ENCODE measurements at places on chromosomes 2 and 18.
A peak's percentile ranks its signal among the peaks of the same experiment; 100 is the strongest.

DNA sequence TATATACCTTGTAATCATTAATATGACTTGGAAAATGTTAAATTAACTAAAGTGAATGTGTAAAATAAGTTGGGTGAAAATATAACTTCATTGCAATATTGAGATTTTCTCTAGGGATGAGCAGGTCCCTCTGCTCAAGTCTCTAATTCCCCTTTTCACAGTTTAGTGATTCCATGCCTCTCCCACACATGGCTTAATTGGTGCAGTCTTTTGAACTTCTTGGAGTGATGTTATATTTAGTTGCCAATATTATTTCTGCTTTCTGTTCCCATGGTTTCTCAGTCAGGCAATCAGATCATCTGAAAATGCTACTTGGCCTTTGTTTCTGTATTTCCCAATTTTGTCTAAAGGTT is 233.7 kb upstream of the SPOPL start:
- DNase-seq: no peak

DNA sequence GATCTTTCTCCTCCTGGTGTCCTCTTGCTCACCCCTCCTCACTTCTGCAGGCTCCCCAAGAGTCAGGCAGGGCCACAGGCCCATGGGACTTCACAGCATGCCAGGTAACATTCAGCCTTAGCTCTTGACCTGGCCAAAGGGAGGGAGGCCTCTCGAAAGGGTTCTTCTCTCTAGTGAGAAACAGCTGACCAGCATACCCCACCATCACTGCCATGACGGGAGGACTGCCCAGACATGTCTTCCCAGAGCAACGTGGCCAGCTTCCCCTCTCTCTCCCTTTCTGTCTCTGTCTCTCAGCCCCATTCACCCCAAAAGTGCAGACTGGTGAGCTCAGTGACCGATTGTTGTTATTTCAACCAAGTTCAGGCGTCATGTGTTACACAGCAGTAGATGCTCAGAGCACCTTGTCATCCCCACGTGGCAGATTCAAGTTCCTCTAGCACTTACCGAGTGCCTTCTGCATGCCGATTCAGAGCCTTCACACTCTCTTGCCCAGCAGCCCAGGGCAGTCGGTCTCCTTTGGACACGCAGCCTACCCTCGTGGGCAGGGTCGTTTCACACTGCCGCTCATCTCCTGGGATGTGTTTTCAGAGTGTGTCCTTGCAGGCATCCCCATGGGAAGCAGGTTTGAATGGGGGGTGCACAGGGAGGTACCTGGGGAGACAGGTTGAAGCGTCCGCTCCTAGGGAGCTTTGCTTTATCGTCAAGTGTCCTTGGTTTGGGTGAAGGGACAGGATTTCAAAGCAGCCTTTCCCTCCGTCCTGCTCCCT is 259.9 kb downstream of the NDUFA10 start:
- no peak for DNase-seq

DNA sequence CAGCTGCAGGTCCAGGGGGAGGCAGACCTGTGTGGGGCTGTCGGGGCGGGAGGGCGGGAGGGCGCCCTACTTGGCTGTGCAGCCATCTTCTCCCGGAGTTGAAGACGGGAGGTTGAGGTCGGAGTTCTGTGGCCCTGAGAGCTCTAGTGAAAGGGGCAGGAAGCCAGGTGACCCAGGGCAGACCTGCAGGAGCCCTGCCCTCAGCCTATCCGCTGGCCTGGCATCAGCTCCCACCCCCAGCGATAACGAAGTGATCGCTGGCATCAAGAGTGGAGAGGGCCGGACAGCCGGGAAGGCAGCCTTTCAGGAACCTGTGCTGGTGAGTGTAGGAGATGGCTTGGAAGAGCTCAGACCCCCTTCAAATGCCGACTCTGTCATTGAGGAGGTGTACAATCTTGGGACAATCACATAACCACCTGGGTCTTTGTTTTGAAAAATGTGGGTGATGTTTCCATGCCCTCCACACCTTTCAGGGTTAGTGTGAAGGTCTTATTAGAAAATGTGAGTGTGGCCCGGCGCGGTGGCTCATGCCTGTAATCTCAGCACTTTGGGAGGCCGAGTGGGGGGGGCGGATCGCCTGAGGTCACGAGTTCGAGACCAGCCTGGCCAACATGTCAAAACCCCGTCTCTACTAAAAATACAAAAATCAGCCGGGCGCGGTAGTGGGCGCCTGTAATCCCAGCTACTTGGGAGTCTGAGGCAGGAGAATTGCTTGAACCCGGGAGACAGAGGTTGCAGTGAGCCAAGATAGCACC is 1.3 kb downstream of the ARHGEF4 start:
- DNase-seq: no peak

- DNase-seq: no peak
These were observed 41.2 kb downstream of the HADHB start for GRCh38 chr2:26285931-26286330.

- no peak for DNase-seq
These were observed 157.2 kb downstream of the RNF152 start for GRCh38 chr18:61735564-61736102.

- DNase-seq: no peak
These were observed 16.5 kb downstream of the SLC4A3 start for GRCh38 chr2:219643788-219644398.

- DNase-seq: no peak
These were observed 216.5 kb upstream of the SLC8A1 start for GRCh38 chr2:40668425-40668824.

- DNase-seq: no peak
These were observed 108.2 kb downstream of the GAREM1 start for GRCh38 chr18:32362484-32362883.

DNA sequence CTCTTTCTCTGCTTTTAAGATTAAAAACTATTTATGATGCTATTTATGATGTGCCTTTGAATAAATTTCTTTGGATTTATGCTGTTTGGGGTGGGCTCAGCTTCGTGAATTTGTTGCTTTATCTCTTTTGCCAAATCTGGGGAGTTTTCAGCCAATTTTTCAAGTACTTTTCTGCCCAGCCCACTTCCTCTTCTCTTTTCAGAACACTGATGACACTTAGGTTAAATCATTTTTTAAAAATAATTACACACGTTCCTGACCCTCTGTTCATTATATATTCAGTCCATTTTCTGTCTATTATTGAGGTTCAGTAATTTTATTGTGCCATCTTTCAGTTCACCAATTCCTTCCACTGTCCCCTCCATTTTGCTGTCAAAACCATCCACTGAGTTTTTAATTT is 14.8 kb upstream of the BCL2L11 start:
- DNase-seq: no peak

DNA sequence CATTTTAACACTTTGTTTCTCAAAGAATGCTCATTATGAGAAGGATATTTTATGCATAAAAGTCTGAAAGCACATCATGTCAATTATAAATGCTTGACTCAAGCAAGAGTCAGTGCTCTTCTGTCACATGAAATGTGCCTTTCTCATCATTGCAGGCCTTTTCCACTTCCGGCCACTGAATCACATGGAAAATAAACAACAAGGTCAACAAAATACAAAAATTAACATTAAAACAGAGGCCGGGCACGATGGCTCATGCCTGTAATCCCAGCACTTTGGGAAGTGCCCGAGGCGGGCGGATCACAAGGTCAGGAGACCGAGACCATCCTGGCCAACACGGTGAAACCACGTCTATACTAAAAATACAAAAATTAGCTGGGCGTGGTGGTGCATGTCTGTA is 480.6 kb downstream of the SPAG16 start:
- DNase-seq: no peak

GRCh38 chr2:168948621-168949212 is 47.6 kb downstream of the G6PC2 start:
- no peak for DNase-seq

GRCh38 chr2:71609958-71610357 is 156.6 kb downstream of the DYSF start:
- DNase-seq: no peak

GRCh38 chr18:65487569-65487968 is 263.2 kb upstream of the CDH7 start:
- no peak for DNase-seq

DNA sequence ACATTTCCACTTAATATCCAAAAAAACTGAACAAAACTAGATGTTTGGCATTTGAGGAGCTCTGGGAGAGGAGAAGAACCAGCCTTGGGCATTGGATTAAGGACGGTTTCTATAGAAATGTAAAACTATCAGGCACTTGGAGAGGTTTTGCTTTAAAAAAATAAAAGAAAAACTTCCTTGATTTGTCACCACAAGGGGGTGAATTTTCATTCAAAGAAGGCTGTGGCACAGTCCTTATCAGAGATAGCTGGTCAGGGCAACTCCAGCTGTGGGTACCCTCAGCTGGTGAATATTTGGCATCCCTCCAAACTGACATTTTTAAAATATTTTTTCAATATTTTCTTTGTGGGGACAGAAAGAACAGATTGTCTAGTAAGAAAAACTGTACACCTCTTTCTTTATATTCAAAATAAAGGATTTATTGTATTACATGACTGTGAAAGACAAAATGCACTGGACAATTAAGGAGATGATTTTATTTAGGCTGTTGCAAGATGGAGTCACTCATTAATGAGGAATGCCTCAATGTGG is 46.1 kb upstream of the TBC1D8 start:
- DNase-seq: no peak

DNA sequence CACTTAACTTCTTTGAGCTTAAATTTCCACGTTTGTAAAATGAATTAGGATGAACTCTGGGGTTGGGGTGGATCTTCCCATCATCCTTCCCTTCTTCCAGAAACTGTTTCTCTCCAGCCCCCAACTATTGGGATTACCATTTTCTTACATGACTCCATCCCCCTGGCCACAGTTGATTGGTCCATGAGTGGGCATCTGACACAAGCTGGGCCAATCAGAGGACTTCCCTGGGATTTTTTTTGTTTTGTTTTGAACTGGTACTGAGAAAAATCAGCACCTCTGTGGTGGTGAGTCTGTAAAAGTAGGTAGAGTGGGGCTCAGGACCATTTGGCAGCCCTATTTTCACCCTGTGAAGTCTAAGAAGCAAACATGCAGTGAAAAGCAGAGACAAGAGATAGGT is 118.0 kb upstream of the SERTAD2 start:
- no peak for DNase-seq

DNA sequence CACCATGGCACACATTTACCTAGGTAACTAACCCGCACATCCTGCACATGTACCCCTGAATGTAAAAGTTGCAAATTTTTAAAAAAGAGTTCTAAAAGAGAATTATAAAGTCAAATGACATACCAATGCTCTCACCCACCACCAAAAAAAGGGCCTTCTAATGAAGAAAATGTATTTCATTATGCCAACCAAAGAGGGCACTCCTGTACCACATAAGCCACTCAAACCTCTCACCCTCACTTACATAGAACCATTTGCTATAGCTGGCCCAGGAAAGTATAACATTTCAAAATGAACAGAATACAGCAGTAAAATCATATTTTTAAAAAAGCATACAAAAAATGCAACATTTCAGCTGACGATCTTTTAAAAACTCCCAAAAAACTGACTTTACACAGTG is 241.5 kb upstream of the PKDCC start:
- DNase-seq: no peak

GRCh38 chr2:221286406-221286805 is 285.7 kb downstream of the EPHA4 start:
- no peak for DNase-seq

GRCh38 chr2:64846177-64846576 is 143.0 kb upstream of the SLC1A4 start:
- peak; percentile 55 for DNase-seq

DNA sequence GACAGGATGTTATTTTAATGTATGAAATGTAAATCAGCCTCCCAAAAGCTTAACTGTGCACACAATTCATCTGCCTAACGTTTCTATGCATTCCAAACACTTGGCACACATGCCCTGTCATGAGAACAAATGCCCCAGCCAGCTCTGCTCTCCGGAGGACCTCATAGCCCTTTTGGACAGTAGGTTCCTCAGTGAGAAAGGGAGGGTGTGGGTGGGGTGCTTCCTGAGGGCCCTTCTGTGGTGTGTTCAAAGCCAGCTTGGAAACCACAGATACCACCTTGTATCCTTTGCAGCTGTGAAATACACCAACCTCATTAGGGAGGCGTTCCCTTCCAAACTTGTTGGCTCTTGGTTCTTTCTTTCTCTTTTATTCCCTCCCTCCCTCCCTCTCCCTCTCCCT is 102.2 kb upstream of the ASB18 start:
- no peak for DNase-seq

DNA sequence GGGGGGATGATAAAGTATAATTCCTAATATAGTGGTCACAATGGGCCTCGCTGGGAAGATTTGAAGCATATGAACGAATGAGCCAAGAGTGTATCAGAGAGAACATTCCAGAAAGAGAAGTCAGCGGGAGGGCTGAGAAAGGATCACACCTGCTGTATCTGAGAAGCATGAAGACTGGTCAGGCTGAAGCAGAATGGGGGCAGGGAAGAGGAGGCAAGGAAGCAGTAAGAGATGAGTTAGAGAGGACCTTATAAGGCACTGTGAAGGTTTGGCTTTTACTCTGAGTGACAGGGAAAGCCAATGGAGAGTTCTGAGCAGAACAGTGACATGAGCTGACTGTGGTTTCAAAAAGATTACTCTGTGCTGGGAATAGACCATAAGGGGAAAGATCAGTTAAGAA is 73.5 kb downstream of the CHN1 start:
- DNase-seq: no peak

GRCh38 chr2:110126906-110127305 is 11.3 kb upstream of the MALL start:
- no peak for DNase-seq

DNA sequence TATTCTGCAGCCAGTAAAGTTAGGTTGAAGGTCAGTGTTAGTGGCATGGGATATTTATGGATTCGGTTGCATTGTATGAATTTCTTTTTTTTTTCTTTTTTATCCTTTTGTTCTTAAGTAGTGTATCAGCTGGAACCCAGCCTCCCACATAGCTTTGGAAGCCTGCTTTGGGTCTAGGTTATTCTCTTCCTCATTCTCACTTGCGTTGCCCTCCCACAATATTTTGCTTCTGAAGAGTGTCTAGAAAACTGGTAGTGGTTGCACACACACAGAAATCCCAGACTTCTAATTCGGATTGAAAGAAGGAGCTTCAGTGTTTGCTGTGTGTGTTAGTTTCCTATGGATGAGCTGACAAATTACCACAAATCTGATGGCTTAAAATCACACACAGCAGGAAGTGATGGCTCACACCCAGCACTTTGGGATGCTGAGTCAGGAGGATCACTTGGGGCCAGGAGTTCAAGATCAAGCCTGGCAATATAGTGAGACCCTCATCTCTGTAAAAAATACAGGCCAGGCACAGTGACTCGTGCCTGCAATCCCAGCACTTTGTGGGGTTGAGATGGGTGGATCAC is 104.8 kb downstream of the ARL4C start:
- DNase-seq: no peak

DNA sequence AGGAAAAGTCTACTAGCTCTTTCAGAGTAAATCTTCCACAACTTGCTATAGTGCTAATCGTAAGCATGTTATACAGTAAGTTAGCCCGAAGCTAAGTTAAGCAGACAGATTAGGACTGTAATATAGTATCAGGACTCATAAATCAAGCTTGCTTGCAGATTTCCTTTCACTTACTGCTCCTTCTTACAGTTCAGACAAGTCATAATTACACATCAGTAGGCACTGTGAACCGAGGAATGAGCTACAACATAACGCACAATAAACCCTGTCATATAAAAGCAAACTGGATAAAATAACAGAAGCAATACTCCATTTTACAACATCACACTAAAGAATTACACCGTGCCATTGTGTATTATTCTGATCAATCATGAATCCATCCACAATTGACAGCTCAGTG is 832.6 kb upstream of the ZEB2 start:
- DNase-seq: no peak

GRCh38 chr2:131056204-131056931 is 36.9 kb downstream of the FAM168B start:
- DNase-seq: no peak

GRCh38 chr2:186558512-186559276 is 31.2 kb upstream of the ITGAV start:
- no peak for DNase-seq

Data from right lung (tissue), 10 donors.